ENCODE measurements at places on chromosomes 13 and 19. TPM values are rescaled to one million over a fixed set of nuclear protein-coding genes. Genes with fewer than 3 reads are reported as not detected.

DLEU7 gene
- not detected for total RNA-seq

PEAK3 gene
- not detected for total RNA-seq

EDDM13 gene
- total RNA-seq: not detected

RYR1 gene
- total RNA-seq: 5.0 TPM

Data from A549 treated with CpdA at 1 μM for 4 hours (cell line).